ENCODE measurements at places on chromosomes 13 and 19.

DNA sequence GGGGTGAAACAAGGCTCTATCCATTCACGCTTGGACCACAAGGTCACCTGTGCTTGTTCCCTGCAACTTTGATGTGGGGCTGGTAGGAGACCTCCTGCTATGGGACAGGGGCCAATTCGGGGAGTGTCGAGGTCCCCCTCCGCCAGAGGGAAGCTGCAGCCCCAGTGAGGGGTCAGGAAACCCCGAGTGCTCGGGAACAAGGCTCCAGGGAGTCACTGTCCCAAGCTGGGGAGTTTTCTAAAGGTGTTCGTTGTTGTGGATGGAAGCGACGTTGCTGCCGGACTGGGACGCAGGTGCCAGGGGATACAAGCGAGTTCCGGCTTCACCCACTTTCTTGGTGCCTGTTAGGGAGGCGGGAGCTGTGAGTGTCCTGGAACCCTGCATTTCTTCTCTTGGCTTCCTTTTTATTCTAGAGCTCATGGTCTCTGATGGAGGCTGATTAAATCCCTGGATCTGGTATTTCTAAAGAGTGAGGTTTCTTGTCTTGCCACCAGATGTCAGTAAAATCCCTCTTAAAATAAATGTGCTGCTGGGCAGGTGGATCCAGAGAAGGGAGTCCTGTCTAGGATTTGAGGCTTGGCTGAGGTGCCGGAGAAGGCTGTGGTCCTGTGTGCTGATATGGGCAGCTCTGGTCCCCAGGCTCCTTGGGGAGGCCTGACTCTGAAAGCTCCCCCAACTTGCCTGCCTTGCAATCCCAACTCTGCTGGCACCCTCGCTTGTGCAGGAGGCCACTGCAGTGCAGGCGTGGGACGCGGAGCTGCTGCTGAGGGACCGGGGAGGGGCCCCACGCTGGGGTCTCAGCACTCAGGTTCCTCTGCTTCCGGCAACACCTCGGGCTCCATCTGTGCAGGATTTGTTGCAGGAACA is 153.9 kb downstream of the TEX29 start:
- DNase-seq: no peak

GRCh38 chr19:51094696-51095279 is 12.1 kb upstream of the KLK14 start:
- DNase-seq: peak; percentile 63

DNA sequence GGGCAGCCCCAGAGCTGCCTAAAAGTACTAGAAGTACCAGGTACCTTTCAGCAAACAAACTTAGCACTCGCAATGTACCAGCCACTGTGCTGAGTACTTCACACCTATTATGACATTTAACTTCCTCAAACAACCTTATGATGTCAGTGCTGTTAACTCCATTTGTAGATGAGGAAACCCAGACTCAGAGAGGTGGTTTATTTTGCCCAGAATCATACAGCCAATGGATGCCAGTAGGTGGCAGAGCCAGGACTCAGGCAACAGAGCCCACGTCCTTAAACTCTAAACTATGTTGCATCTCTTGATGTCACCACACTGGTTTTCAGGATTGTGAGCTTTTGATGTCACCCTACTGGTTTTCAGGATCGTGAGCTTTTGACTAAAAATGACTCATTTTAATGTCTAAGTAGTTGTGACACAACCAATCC is 78.9 kb downstream of the FLT1 start:
- no peak for DNase-seq

DNA sequence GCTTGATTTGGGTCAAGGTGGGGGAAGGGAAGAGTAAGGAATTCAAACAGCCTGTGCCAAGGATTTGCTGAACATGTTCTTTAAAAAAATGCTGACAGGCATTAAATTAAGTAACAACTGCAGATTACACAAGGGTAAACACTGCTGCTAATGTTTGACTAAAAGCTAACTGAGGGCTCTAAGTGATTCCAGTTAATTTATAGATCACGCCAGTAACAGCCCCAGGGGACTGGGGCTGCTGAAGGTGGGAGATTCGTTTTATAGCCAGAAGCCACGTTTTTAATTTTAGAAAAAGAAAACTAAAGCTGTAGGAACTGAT is 321.7 kb downstream of the DLEU7 start:
- no peak for DNase-seq

GRCh38 chr13:29438769-29439168 is 156.7 kb downstream of the SLC7A1 start:
- no peak for DNase-seq

DNA sequence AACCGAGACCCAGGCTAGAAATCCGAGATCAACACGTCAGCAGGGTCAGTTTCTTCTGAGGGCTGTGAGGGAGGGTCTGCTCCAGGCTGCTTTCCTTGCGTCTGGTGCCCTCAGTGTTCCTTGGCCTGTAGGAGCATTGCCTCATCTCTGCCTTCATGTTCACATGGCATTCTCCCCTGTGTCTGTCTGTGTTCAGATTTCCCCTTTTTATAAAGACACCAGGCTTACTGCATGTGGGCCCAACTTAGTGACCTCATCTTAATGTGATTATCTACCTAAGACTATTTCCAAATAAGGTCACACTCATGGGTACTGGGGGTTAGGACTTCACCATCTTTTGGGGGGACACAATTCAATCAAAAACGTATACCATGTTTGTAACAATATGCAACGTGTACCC is 57.2 kb upstream of the C1QTNF9 start:
- DNase-seq: no peak

GRCh38 chr19:18377026-18377425 is 8.9 kb upstream of the GDF15 start:
- no peak for DNase-seq

GRCh38 chr13:30493658-30494381 is 28.1 kb upstream of the HMGB1 start:
- no peak for DNase-seq

DNA sequence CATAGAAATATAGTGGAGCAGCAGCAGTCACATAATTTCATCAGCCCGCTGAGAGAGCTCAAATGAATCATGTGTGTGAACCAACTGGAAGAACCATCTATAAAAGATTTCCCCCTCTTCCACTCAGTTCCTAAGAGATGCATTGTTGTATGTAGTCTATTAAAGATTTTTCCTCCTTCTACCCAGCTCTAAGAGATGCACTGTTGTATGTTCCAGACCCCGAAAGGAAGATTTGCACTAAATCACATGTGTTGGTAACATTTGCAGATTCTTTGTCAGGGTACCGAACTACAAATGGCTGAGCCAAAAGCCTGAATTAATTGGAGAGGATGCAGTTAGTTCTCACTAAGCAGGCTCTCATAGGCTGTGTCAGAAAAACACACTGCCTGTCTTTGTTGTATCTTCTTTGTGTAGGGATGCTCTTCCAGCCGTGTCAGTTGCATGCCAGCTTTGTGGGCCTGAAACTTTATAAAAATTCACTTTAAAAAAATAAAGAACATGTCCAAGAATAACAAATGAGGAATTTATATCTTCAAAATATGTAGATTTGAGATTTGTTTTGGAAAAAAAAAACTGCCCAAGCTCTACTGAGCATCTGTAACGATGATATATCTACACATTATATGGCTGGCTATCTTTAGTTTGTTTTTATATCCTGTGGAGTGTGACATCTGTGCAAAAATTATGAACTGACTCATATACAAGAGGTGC is 223.1 kb downstream of the MZT1 start:
- DNase-seq: no peak

DNA sequence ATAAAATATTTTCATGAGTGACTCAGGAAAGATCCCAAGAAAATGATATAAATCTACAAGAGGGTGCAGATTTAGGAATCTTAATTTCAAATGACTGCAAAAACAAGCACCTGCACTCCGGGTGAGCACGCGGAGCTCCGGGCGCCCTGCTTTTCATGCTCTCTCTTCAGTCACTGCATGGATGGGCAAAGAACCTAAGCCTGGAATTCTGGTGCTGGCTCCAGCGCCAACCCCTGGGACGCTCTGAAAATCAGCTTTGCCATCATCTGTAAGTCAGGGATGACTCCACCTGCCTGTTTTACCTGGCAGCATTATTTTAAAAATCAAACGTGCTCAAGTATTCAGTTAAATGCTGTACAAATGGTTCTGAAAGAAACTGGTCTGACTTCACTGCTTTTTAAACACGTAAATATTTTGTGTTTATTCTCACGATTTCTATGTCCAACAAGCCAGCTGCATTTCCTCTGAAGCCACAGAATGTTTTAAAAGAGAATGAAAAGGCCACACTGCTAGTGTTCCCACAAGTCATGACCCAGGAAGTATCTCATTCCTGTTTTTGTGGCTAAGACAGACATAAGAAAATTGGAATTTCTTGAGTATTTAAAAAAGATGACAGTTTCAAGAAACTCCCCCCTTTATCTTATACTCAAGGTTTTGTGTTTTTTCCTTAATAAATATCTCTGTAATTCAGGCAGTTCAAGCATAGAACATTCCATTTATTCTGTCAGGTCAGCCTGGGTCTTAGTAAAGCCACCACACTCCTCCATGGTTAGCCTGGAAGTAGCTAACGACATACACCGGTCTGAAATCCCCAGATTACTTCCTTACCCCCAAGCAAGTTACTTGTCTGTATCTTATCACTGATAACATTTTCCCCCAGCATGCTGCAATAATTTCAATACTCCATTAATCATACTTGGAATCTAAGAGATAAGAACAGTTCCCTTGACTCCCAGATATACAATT is 81.1 kb downstream of the COL4A1 start:
- DNase-seq: no peak

GRCh38 chr13:75364131-75364713 is 117.7 kb downstream of the TBC1D4 start:
- DNase-seq: no peak

DNA sequence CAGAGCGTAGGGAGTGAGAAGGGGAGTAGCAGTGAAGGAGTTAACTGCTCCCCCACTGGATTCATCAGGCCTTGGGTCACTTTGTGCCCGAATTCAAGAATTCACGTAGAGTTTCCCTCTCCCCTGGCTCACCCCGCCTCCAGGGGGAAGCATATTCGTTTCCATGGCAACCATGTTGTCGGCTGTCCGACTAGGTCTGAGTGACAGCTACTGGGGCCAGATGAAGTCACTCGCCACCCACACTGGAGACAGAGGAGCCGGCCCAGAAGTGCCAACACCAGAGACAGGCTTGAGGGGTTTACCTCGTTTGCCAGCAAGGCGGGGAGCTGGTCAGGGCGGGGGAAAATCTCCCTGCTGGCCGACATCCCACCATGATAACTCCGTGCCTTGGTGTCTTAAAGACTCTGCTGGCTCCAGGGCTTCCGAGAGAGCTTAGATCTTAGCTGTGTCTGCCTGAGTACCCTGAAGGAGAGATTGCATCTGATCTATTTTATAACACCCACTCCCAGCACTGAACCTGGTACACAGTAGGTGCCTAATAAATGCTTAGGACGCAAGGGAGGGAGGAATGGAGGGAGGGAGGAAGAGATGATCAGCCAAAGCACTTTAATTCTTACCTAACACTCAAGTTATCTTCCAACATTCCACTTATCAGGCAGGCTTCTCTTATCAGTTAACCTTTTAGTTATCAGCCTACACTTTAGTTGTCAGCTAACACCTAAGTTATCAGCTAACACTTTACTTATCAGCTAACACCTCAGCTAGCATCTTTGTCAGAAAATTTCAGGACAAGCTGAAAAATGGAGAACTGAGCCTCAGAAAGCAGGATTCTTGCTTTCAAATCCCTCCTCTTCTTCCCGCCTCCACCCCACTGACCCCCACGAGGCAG is 57.2 kb upstream of the ZNRF4 start:
- peak; percentile 18 for DNase-seq

- no peak for DNase-seq
Observed at GRCh38 chr13:35478271-35479037, 2.0 kb upstream of the MAB21L1 start.

- no peak for DNase-seq
Observed at GRCh38 chr19:33620611-33621010, 1.1 kb upstream of the CHST8 start.

DNA sequence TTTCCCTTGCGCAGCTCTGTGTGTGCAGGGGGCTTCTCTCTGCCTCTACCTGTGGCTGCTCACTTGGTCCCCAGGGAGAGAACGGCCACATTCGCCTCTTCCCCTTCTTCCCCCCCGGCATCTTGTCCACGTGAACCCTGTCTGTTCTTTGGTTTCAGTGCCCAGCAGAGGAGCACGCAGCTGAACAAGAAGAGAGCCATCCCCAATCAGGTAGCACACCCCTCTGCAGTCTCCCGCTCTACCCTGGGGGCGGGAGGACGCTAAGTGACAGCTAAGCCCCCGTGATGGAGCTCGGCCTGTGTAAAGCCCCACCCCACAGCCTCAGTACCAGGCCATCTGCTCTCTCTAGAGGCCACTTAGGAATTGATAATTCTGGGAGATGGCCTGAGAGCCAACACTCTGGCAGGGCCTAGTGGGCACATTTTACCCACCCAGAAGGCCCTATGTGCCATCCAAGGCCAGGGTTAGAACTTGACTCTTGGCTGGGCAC is 30.2 kb downstream of the TMED1 start:
- DNase-seq: no peak

GRCh38 chr13:75636436-75637180 is 478 bp downstream of the LMO7 start:
- DNase-seq: peak; percentile 63

- no peak for DNase-seq
Observed at GRCh38 chr13:28542804-28543203, 47.9 kb upstream of the FLT1 start.

- DNase-seq: no peak
Observed at GRCh38 chr19:35118268-35119020, 2.8 kb downstream of the FXYD3 start.

DNA sequence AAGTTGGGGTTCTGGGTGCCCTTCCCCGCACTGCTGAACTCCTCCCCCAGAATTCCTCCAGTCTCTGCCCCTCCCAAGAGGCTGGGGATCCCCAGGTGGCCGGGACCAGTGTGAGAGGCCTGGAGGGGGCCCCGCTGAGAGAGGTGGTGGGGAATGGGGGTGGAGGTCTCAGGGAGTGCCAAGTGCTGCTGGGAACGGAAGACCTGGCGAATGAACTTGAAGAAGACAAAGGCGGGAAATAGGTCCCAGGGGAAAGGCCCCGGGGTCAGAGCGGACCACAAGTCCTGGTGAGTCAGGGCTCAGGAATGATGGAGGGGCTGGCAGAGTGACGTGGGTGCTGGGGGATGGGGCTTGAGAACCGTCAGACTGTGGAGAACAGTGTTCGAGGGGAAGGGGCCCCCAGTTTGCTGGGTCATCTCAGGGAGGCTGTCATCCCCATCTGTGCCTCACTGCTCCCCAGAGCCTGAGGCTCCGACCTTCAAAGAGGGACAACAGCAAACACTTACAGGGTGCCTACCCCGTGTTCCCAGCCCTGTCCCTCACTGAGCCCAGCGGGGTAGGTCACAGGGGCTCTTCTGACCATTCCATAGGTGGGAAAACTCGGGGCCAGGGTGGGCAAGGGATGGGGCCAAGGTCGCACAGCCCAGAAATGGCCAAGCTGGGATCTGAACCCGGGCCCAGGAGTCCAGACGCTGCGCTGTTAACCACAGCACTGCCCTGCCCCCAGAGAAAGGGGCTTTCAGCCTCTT is 16.0 kb upstream of the SEMA6B start:
- no peak for DNase-seq

DNA sequence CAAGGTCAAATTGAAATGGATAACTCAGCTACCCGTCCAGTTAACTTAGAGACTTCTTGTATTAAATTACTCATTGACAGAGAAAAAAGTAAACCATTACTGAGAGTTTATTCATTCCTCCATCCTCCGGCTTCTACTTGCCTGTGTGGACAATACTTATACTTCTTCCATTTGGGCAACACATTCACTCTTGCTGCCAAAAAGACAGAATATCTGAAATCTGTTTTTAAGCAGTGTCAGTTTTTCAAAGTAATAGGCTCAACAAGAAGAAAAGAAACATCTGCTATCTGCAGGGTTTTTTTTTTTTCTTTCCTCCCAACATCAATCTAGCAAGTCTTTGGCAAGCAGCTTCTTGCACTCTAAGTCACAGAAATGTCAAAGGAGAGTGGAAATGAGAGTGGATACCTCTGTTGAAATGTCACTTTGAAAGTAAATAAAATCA is 1142.8 kb downstream of the PCDH9 start:
- no peak for DNase-seq
